ENCODE measurements at places on chromosomes 7 and 10.

- DNase-seq, result no peak
Observed at GRCh38 chr10:77861366-77861765, 65.2 kb downstream of the DLG5 start.

GRCh38 chr7:110168010-110168409, 922.9 kb upstream of the LRRN3 start:
- no peak for DNase-seq

DNA sequence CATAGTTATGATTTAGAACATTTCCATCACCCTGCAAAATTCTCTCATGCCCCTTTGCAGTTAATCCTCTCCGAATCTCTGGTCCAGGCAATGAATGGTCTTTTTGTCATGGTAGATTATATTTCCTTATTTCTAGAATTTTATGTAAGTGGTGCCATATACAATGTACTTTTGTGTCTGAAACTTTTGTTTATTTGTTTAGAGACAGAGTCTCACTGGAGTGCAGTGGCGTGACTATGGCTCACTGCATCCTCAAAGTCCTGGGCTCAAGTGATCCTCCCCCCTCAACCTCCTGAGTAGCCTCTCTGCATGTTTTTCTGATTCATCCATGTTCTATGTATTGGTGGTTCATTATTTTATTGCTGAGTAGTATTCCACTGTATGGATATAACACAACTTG, 23.2 kb upstream of the PDK4 start:
- no peak for DNase-seq

GRCh38 chr10:100045592-100045991, 35.8 kb upstream of the DNMBP start:
- no peak for DNase-seq

GRCh38 chr7:66631471-66631870, 2.8 kb downstream of the KCTD7 start:
- DNase-seq, result no peak

GRCh38 chr10:89390476-89391225, 1.8 kb upstream of the IFIT1 start:
- DNase-seq, result no peak

GRCh38 chr10:69904533-69904932, 102.8 kb downstream of the COL13A1 start:
- no peak for DNase-seq

DNA sequence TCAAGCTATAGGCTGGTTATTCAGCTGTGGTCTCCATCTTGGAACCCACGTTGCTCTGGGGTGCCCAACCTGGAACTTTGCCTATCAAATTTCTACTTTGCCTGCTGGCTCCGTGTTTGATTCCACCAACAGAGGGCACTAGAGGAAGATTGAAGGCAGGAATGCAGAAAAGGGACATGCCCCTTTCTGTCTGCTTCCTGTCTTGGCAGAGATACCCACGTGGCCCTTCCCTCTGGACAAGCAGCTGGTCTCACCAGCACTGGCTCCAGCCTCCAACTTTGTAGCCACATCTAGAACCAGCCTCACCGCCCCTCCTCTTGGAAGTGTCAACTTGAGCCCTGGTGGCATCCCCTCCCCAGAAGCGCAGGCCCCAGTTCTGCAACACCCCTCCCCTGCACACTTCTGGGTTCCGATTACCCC, 52.1 kb upstream of the ZNF438 start:
- DNase-seq, result peak; percentile 3

GRCh38 chr10:78630944-78631838, 437.6 kb upstream of the ZMIZ1 start:
- DNase-seq, result no peak

All from nucleus accumbens (tissue), 56 donors.